ENCODE measurements at places on chromosomes 4 and X.

GRCh38 chr4:11912886-11913285, 484.2 kb upstream of the HS3ST1 start:
- DNase-seq, result no peak

- DNase-seq, result no peak
These were observed 15.1 kb upstream of the INTS6L start for GRCh38 chrX:135505351-135505750.

DNA sequence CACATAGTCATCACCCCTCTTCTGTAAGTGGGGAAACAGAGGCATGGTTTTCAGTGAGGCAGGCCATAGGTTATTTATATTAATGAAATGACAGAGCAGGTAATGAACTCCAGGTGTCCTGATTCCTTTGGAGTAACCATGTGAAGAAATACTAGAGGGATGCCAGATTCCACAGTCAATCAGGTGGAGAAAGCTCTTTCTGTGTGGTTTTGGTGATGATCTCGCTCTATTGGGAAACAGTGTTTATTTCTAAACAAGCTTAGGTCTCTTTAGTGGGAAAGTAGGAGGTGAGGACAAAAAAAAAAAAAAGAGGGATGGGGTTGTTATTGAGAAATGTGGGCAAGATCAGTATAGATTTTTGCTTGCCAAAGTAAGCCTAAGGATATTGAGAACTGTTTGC, 12.2 kb downstream of the DOCK11 start:
- DNase-seq, result no peak

DNA sequence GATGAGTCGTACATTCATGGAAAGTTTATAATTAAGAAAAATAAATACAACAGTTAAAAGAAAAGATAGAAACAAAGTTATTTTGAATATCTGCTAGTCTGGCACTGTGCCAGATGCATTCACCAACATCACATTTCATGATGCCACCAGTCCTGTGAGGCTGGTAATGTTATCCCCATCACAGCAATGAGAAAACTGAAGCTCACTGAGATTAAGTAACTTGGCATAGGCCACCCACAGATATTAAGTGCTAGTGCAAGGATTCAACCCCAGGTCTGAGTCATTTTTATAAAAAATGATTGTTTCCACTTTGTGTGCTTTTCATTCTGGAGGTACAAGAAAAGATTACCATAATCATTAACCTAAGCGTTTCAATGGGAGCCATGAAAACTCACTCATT, 65.0 kb upstream of the IL15 start:
- no peak for DNase-seq

DNA sequence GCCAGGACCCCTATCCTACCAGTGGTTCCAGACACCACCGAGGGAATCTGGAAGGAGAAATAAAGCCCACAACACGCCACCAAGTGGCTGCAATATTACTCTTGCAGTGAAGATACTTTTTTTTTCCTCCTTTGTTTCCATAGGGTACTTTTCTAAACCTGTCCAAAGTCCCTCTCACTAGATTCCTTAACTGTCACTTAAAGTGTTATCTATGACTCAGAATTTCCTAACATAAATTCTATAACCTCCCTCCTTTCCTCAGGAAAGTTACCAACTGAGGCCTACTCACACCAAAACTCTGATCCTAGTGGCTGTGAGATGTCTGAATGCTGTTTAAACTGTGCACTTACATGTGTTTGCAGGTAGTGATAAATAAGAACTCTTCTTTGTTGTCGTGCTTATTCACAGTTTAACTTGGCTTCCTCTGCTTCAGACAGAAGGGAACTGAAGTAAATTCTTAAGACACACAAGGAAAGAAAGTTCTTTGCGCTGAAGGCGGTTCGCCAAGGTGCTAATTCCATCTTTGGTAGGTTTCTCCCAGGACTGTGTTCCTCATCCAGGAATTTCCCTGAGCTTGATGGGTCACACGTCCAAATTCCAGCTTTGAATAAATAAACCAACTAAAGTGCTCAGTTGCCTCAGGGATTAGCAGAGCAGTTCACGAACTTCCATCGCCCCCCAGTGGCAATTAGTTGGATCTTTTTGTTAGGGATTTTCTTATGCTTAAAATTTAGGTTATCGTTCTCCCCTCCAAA, 10.7 kb upstream of the HCCS start:
- no peak for DNase-seq

- no peak for DNase-seq
These were observed 6.8 kb upstream of the CD99L2 start for GRCh38 chrX:150905293-150905692.

Measured in mesothelial cell of epicardium (in vitro differentiated cells).